Brain pericyte (primary cell): ENCODE measurements at places on chromosomes 2 and 18.

GRCh38 chr2:224835405-224835804 is 119.2 kb upstream of the CCDC195 start:
- no peak for DNase-seq

DNA sequence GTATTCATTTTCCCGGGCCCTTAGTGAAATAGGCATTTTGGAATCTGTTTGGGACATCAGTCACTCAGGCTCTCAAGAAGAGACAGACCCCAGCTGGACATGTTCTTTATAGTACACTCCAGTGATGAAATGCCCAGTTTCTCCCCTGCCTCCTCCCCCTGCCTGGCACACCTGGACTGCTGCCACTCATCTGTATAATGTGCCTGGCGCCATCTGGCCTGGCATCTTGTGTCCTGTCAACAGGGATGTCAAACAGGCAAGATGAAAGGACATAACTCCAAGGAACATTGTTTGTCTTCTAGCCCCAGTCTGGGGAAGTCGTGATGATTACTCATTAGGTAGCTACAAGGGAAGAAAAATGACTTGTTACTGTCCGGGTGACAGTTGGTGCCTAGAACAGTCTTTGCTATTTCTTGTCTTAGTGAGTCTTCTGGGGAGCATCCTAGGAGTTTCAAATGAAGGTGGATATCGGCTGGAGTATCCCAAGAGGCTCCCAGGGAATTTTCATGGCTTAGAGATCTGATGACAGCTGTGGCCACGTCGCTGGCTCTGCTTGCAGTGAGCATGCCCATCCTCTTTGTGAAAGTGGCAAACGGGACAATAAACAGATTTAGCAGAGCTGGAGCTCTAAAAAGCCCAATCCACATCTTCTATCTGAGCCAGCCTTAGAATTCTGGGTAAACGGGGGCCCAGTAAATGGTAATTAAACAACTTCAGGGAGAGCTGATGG is 153.6 kb downstream of the ALK start:
- DNase-seq = no peak

GRCh38 chr2:51258301-51258700 is 226.4 kb upstream of the NRXN1 start:
- DNase-seq = no peak

GRCh38 chr2:203685081-203685621 is 21.3 kb upstream of the CD28 start:
- DNase-seq = peak; percentile 50

- no peak for DNase-seq
Measured at GRCh38 chr2:76083248-76083647, 372.5 kb upstream of the GCFC2 start.
